ENCODE measurements at places on chromosomes 2 and 18. TPM values are rescaled to one million over a fixed set of nuclear protein-coding genes. Genes with fewer than 3 reads are reported as not detected.

The DSC1 gene
- total RNA-seq, result not detected

The SERPINB2 gene
- 20.5 TPM for total RNA-seq

GRCh38 chr2:74991977-74992376 lies 33.5 kb downstream of the POLE4 start:
- peak; percentile 64 for DNase-seq

DNA sequence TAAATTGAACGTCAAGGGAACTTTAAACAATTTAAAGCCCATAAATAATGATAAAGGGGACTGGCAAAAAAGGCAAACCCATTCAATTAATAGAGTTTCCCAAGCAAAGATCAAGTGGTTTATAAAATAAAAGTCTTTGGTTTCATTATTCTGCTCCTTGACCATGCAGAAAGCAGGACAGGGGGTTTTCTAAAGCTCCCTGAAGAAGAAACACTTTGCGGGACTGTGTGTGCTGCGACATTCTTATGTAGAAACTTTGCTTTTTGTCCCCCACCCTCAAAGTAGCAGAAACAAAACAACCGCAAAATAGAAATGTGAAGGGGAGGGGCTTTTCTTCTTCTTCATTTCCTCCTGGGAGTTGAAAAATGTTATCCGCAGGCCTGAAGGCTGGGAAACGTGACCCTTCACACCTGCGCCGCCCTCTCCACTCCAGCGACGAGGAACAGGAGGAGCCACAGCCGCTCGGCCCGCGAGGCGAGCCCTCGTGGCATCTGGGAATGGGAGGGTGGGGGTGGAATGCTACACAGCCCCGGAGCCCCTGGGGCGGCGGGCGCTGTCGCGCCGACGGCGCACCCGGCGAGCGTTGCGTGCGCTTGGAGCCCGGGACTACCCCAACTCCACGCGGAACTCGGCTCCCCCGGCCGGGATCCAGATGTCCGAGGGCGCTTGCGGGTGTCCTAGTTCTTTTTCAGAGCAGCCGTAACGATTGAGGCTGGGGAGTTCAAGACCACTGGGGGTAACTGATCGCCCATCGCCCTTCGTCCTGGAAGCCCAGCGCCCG lies 4.3 kb upstream of the GBX2 start:
- DNase-seq, result no peak

The CFAP221 gene
- not detected for total RNA-seq

DNA sequence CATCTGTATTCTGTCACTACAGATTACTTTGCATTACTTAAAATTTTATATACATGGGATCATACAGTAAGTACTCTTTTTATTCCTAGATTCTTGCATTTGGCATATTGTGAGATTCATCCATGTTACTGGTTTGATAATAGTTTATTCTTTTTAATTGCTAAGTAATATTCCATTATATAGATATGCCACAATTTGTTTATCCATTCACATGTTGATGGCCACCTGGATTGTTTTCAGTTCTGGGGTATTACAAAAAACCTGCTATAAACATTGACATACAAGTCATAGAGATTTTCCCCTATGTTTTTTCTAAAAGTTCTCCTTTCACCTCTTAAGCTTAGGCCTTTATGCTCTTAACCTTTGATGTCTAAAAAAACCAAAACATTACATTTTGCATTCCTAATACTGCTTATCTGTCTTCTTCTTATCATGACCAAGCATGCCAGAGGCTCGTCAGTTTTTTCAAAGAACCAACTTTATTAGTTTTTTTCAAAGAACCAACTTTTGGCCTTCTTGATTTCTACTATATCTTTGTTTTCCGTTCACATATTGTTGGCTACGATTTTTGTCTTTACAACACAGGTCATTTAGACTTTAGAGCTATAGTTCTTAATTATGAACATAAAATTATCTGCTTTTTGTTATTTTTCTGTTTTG lies 86.9 kb downstream of the ATAD2B start:
- no peak for DNase-seq

The SETBP1 gene
- 5.5 TPM for total RNA-seq

The ZNF521 gene
- total RNA-seq, result 7.6 TPM

DNA sequence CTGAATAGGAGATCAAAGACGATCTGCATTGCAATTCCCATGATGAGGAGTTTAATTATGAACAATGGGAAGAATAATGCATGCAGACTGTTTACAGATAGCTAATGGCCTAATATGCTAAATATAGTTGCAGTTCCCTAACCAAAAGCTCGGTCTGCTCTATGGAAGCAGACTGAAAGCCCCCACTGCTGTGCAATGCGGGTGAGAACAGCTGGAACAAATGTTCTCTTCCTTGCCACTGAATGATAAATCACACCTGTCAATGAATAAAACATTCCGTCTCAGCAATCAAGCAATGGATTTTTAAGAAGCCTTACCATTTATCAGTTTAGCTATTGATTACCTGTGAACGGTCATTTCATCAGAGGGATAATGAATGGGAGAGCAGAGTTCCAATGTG lies 704.5 kb upstream of the RAB6C start:
- no peak for DNase-seq

DNA sequence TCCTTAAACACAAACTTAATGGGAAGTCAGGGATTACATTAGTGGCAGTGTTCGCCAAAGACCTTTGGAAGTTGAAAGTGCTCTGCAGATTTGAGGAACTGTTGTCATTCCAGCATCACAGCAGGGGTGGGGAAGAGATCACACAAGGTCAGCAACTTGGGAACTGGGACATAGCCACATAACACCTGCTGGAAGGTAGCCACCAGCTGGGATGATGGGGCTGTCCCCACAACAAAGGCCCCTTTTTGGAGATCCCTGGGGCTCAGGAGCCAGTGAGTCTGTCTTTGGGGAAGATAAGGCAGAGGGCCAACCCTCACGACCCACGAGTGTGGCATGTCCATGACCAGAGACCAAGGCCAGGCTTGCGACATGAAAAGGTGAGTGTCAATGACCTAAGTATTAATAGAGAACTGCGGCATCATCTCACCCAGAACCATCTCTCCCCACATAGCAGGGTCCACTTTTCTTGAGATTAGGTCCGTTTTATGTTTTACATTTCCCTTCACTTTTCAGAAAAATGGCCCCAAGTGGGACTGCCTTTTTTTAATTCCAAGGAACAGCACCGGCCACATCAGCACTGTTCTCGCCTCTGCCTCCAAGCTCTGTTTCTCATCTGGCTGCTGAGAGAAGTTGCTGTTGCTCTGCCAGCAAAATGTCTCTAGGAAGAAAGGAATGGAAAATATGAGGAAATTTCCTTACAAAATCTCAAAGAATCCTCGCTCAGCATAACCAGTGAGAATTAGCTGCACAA lies 106.9 kb downstream of the GFPT1 start:
- DNase-seq, result no peak

DNA sequence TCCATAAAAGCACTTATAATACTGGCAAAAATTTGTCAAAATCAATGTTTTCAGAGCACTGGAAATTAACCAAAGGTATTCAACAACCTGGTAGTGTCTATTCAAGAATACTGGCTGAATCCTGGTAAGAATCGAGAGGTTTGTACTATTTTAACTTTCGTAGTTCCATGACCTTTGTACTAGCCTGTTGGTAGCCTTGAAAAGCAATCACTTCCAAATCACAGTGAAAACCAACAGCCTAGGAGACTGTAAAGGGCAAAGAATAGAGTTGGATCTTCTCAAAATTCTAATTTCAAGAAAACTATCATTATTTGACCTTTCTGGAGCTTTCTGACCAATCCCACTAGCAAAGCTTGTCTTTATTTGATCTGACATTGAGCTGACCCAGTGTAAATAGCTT lies 64.8 kb upstream of the CCDC178 start:
- DNase-seq, result no peak

DNA sequence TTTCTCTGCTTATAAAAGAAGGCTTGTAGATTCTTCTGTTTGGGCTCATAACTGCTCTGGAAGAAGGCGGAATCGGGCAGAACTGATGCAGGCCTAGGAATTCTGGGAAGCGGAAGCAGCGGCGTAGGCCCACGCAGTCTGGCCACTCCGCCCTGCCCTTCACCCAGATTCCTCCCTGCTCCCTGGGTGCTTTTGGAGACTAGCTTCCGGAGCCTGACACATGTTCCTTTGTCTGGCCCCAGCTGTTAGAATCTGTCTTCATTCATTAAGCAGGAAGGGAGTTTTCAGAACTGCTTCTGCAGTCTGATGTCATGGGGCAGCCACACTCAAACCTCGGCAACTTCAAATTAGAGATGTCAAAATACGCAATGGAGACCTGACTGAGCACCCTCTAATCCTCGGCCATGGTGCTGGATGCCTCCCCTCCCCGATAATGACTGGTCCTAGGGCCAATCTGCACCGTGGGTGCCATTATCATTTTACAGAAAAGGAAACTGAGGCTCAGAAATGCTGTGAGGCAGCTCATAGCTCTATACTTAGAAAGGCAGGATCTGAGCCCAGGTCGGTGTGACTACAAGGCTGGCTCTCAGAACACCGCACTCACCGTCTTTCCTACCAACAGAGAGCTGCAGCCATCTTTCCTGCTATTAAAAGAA lies 275.7 kb downstream of the MYCN start:
- DNase-seq, result no peak

- DNase-seq, result no peak
These were observed 37.2 kb downstream of the FEZ2 start for GRCh38 chr2:36560726-36561125.

DNA sequence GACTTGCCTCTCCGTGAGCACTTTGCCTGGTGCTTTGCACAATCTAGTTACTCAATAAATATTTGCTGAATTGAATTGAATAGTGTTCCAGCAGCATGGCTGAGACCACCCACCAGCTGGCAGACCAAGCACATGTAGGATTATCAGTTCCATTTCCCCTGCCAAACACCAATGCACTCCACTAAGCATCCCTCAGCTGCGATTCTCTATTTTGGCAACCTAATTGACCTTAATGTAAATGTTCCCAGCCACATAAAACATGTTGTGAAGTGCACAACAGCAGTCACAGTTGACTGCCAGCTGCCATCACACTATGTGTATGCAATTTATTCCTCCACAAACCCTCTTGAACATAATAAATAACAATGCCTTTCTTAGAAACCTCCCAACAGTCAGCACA lies 1879.4 kb upstream of the PIK3C3 start:
- no peak for DNase-seq
